Right ventricle myocardium superior (tissue), 1 donor: ENCODE measurements at places on chromosomes 13 and 19. TPM values are rescaled to one million over a fixed set of nuclear protein-coding genes. Genes with fewer than 3 reads are reported as not detected.

- DNase-seq: no peak
Observed at GRCh38 chr19:39200803-39201115, 3.3 kb downstream of the SYCN start.

DNA sequence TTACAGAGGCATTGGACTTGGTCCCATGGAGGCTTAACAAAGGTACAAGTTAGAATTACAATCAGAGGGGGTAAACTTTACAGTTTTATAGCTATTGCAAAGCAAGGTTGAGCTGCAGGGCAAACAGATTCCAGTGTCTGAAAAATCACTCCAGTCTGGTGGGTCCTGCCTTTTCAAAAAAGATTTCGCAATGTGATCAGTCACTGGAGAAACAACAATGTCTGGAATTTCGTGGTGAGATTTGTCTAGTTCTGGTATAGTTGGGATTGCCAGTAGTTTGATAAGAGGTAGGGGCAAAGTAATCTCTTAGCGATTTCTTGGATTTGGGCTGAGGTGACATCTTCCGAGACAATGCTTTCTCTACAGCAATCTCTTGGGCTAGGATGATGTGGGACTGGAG lies 1198.2 kb upstream of the PCDH9 start:
- DNase-seq: no peak

DNA sequence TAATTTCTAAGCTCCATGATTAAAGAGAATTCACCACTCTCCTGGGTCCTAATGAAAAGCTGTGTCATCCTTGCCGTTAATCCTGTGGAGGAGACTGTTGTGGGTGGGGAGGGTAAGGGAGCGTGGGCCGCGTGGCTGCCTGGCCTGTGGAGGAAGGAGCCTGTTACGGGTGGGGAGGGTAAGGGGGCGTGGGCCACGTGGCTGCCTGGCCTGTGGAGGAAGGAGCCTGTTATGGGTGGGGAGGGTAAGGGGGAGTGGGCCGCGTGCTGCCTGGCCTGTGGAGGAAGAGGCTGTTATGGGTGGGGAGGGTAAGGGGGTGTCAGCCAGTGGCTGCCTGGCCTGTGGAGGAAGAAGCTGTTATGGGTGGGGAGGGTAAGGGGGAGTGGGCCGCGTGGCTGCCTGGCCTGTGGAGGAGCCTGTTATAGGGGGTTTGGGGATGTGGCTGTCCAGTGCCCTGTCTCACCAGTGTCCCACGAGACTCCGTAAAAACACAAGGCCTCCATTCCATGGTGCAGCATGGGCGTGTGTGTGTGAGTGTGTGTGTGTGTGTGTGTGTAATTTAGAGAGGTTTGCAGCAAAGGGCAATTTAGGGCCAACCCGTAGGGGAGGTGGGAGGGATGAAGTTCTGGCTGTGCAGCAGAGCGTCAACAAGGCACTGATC lies 15.6 kb upstream of the DCUN1D2 start:
- no peak for DNase-seq

GRCh38 chr13:112859817-112860190 lies 109.2 kb upstream of the MCF2L start:
- DNase-seq: no peak

DNA sequence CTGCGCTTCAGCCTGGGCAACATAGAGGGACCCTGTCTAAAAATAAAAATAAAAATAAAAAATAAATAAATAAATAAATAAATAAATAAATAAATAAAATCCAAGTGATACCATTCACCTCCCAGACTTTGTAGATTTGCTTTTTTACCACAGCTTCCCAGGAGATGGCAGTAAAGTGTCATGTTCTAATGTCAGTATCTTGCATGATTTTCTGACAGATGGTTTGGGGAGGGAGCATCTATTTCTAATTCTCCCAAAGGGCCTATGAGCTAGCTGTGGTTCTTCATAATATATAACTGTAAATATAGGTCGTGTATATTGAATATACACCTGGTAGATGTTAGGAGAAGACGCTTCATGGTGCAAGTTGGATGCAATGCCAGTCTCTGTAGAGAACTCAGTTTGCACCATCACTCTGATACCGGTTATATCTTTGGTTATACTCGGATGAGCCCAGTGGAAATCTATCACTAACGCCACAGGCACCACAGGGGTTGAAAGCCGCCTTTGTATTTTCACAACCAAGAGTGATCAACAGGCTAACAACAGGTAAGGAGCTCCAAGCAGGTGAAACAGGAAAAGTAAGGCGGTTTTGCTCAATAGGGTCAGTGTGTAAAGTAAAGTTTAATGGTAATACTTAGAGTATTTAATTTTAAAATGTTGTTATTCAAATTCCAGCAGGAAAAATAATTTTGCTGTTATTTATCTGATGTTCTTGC lies 13.9 kb downstream of the APLP1 start:
- no peak for DNase-seq

DNA sequence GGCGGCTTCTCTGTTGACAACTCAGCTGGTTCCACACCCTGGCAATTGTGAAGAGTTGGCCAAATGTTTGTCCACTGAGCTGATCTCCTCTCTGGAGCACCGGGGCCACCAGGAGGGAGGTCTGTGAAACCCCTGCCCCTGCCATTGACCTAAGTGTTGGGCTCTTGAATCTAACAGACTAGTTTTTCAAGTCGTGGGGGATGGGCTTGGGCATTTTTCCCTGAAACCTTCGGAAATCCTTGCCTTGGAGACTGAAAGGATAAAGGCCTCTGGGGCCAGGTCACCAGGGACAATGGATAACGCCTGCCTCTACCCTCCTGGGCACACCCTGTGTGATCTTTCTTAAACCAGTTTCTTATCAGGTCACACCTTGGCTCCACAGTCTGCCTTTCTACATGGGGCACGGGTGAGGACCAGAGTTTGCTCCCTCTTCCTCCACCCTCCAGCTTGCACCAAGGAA lies 881 bp downstream of the GEMIN7 start:
- no peak for DNase-seq

DNA sequence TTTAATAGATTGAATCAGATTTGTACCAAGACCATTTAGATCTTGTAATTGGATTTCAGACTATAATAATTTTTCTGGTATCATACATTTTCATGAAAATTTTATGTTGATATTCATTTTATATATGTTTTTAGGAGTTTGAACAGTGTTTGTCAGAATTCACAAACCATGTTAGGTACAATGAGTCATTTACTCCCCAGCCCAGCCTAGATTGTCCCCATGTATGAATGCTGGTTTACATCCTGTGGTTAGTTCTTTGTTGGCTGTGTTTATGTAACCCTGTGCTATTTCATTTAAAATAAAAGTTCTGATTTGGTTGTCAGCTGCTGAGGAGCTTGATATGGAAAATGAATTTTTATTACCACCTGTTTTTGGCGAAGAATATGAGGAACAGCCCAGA lies 96.7 kb downstream of the GJA3 start:
- no peak for DNase-seq

Gene OR7G2
- total RNA-seq: not detected

Gene PROZ
- not detected for total RNA-seq

- no peak for DNase-seq
Observed at GRCh38 chr13:108586826-108587225, 42.6 kb upstream of the MYO16 start.

Gene FLT1
- 42.0 TPM for total RNA-seq

GRCh38 chr13:113413898-113414282 lies 39.4 kb downstream of the ADPRHL1 start:
- peak; percentile 68 for DNase-seq

GRCh38 chr13:82747291-82747690 lies 1135.0 kb downstream of the SLITRK1 start:
- no peak for DNase-seq

Gene SIGLEC10
- total RNA-seq: 0.19 TPM

DNA sequence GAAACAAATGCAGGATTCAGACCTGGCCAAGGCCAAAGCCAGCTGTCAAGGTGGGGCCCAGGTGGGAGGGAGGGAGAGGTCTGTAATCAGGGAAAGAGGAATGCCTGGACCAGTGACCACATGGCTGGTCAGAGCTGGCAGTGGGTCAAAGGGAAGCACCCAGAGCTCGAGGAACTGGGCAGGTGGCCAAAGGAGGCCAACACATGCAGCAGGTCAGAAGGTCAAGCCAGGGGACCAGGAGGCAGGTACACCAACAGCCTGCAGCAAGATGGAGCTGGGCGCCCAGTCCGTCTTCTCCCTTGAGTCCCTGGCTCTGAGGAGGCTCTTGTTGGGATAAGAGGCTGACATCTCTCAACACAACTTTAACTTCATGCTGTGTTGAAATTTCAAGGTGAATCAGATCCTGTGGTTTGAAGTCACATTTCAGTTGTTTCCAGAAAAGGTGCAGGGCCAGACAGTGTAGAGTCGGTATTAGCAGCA lies 17.1 kb downstream of the GPATCH1 start:
- DNase-seq: no peak

DNA sequence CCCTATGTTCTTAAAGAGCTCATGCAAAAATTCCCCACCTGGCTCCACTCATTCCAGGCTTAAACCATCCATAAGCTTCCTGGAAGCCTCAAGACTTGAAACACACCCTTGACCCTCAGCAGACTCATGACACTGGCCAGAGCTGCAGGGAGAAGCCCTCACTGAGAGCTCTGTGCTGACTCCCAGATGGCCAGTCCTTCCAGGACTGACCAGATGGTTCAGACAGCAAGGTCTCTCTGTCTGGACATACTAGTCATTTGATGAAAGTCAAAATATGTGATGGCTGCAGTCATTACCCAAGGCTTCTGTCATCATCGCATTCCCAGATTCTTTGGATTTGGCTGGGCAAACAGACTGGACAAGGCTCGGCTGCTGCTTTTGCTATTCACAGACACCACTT lies 397.4 kb downstream of the FOXO1 start:
- no peak for DNase-seq

Gene LHFPL6
- total RNA-seq: 53.0 TPM

DNA sequence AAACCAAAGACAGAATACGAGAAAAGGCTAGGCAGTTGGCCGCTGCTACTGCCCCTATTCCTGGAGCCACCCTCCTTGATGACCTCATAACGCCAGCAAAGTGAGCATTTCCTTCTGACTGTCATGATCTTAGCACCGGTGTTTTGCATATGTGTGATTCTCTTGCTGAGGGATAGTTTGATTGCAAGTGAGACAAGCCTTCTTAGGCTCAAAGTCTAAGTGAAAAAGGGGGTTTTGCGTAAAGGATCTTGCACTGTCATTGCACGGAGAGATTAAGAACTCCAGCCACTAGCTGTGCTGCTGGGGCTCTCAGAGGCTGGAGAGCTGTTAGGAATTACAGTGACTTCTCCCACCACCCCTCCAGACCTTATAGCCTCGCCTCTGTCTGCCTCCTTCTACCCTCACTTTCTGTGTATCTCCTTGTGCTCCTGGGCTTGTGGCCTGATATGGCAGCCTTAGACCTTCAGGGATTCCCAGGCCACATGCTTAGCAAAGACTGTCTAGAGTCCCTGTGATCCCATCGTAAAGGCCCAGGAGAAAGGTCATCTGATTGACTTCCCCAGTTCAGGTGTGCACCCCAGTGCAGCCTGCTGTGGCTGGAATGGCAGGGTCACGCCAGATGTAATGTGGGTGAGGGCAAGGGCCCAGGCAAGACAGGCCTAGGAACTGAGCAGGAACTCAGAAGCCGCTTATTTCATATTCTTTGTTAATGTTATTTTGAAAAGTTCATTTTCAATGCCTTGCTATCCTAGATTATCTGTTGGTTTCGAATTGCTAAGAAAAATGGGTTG lies 12.6 kb downstream of the GPATCH1 start:
- DNase-seq: no peak

DNA sequence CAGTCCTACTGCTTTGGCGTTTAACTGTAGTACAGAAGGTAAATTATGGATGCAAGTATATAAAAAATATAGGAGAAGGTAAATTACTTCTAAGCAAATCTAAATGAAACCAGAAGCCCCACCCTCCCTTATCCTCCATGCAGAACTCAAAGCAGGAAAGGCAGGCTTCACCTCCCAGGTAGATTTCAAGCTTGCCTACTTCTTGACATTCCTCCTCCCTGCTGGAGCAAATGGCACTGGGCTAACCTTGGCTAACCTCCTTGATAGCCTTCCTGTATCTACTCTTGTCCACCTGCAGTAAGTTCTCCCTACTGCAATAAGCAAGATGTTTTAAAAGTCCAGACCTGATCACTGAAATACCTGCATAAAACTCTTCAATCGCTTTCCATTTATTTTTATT lies 396.0 kb downstream of the IRS2 start:
- no peak for DNase-seq

Gene MAP4K1
- total RNA-seq: 1.3 TPM

GRCh38 chr13:80527400-80527799 lies 186.5 kb upstream of the SPRY2 start:
- no peak for DNase-seq
